Frontal cortex (tissue), 4 donors: ENCODE measurements at places on chromosomes 6 and 20. TPM values are rescaled to one million over a fixed set of nuclear protein-coding genes. Genes with fewer than 3 reads are reported as not detected.

Gene CGAS
- total RNA-seq, result 1.2 TPM

Gene SAMD5
- 11.8 TPM for total RNA-seq

Gene RTF2
- 48.9 TPM for total RNA-seq

Gene HUS1B
- 0.82 TPM for total RNA-seq

Gene MYLK4
- 0.41 TPM for total RNA-seq

Gene PRICKLE4
- 0.41 TPM for total RNA-seq

Gene PRSS16
- 0.41 TPM for total RNA-seq

Gene OPRL1
- total RNA-seq, result 13.5 TPM

GRCh38 chr20:11431621-11432020, 486.1 kb upstream of the BTBD3 start:
- DNase-seq, result no peak

DNA sequence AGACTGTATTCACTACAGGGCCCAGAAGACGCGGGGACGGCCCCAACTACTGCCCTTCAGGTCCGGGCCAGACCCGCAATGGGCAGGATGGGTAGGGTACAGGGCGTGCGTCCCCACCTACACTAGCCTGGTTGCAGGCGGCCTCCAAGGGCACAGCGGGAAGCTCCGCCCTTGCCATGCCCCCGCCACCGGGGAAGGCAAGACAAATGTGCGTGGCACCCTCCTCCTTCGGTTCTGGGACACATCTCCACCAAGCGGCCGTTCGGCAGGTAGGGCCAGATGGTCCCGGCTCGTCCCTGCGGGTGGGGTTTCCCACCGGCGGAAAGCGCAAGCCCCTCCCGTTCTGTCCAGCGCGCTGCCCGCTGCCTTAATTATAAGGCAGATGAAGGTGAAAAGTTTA, 5.6 kb downstream of the NXT1 start:
- no peak for DNase-seq

DNA sequence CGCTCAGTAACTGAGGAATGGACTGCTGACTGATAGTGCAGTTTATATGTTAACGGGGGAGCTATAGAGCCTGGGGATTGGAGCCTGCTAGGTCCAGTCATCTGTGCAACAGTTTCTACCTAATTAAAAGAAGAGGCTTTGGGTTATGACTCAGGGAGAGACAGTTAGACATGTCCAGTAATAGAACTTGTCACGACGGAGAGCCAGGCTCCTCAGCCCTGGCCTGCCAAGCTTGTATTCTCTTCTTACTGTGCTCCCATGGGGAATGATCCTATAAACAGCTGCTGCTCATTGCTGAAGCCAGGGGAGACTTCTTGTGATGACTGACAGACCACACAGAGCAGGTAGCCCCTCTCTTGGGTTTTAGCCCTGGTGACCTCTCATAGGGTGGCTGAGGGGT, 69.3 kb downstream of the SYNJ2 start:
- no peak for DNase-seq

GRCh38 chr6:151216804-151217203, 23.0 kb upstream of the AKAP12 start:
- no peak for DNase-seq

DNA sequence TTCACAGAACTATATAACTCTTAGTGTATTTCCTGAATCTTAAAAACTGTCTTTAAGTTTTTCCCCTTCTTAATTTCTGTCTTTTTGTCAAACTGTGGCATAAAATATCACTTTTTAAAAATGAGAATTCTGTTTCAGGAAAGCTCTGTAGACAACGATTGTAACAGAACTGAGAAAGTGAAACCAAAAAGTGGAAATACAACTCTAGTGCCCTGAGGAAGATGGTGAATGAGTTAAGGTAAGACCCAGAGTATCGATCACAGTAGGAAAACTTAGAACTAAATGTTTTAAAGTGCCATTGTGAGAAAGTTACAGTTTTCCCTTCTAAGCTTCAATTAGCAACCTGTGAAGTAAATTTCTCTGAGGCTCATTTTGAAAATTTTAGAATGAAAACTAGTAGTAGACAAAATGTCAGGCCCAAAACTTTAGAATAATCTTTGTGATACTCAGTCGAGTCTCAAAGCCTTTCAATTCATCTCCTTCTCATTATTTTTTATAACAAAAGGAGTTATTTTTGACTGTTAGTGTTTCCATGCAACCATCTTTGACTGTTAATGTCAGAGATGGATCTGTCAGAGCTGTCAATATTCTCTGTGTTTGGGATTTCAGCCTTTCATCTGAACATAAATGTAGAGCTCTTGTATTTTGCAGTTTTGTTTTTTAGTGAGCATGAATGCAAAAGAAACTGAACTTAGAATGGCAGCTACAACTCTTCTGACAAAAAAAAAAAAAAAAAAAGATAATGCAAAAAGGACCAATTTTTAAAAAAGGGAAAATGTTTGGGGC, 19.0 kb upstream of the TRDN start:
- no peak for DNase-seq

DNA sequence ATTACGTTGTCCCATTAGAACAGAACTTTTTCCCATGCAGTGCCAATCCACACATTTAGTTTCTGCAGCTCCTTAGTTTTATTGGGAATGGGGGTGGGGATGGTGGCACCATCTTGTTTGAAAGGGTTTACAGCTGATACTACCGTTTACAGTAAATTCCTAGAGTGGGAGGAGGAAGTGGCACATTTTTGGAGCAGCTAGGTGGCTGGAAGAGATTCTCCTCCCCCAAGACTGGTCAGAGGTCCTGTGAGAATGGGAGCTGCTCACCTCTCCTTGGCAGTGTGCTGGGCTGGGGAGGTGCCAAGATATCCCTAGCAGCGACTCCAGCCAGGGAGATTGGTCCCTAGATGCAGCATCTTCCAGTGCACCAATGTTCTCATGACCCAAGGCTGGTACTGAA, 12.4 kb upstream of the CCN6 start:
- DNase-seq, result no peak

DNA sequence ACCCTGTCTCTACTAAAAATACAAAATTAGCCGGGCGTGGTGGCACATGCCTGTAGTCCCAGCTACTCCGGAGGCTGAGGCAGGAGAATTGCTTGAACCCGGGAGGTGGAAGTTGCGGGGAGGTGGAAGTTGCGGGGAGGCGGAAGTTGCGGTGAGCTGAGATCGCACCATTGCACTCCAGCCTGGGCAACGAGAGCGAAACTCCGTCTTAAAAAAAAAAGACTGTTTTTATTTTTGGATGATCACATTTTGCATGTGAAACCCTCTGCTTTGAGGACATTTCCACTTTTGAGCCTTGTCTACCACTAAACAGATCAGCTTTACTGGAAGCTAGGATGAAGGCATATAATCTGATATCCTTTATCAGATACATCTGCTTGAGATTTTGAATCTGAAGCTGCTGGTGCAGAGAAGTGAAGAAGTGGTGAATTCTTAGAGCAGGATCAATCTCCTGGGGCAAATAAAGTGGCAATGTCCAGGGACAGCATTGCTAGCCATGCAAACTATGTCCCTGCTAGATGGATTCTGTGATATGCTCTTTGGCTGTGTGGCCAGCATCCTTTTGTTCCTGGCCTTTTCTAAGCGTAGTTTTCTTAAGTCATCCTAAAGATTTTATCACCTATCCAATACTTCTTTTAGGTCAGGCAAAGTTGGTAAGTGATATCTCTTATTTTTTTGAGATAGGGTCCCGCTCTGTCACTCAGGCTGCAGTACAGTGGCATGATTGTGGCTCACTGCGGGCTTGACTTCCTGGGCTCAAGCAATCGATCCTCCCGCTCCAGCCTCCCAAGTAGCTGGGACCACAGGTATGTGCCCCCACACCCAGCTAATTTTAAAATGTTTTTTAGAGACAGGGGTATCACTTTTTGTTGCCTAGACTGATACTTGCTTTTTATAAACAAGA, 23.3 kb downstream of the RBL1 start:
- no peak for DNase-seq

DNA sequence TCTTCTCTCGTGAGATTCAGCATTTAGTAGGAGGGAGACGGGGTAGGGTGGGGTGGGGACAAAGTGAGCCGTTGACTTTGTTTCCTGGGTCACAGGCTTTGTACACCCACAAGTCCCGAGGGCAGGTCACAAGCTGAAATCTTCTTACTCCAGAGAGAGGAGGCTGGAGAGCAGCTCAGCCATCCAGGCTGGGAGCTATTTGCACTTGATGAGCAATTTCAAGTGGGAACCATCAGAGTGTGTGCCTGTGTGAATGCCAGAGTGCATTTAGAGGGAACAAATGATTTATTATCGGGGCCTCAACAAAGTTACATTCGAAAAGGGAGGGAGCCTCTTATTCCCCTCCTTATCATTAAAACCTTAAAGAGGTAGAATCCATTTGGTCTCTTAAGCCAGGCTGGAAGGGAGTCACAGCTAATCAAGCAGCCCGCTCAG, 155.7 kb upstream of the JARID2 start:
- no peak for DNase-seq

- no peak for DNase-seq
Observed at GRCh38 chr6:34658605-34659265, 37.8 kb downstream of the ILRUN start.

- no peak for DNase-seq
Observed at GRCh38 chr6:169650959-169651292, 50.9 kb downstream of the WDR27 start.

DNA sequence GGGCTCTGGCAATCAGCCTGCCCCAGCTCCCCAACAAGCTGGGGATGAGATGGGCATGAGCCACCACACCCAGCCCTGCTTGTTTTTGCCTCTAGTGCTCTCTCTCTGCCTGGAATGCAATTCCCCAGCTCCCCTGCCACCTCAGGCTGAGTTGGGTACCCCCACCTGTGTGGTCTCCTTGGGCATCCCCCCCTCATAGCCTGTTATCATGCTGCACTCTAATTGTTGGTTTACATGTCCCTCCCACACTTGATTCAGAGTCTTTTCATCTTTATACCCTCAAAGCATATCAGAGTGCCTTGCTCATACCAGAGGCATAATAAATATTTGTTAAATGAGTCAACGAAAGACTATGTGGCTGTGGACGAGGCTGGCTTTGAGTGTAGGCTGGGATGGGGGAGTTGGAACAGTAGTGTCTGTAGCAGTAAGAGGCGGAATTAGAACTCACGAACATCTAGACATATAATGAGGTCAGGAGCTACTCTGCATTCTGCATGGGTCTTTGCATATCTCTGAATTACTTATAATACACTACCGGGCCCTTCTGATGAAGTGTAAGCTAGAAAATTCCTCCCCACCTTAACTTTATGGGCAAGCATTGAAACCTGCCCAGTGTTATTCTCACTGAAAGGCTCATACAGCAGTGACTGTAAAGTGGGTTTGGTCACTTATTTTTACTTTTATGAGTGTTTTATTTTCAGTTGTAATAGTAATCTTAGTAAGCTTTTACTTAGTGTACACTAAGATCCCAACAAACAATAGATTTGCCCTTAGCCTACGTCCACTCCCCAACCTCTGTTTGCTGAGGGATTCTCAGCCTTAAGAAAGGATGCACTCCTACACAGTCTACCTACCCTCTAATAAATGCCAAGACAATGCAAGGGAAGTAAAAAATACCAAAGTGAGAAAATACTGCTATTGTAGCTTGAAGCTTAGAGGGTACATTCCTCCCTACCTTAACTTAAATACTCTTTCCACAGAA, 58.7 kb downstream of the EDN1 start:
- no peak for DNase-seq

DNA sequence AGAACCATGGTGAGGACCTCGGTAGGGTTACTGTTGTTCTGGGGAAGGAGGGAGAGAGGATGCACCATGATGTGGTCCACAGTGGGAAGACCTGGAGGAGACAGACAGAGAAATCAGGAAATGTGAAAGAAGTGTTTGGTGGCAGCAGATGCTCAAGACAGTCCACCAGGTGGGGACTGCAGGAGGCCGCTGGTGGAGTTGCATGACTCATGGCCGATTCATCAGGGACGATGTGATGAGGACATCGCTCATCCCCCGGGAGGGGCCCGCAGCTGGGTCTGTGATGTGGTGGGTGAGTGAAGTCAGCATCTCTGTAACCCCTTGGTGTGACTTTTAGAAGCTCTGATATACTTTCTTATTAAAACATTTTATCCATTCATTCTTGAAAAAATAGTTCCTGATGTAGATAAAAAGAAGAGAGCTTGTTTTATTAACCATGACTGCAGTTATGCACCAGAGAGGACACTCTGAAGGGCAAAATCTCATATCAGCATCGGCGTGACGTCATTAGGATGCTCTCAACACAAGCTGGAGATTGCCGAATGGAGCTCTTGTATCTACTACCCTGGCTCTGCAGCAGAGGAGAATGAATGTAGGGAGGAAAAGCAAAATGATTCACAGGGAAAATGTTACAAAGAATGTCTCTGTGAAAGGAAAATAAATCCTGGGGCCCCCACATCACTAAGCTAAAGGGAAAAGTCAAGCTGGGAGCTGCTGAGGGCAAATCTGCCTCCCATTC, 71.2 kb downstream of the RAMACL start:
- peak; percentile 74 for DNase-seq

DNA sequence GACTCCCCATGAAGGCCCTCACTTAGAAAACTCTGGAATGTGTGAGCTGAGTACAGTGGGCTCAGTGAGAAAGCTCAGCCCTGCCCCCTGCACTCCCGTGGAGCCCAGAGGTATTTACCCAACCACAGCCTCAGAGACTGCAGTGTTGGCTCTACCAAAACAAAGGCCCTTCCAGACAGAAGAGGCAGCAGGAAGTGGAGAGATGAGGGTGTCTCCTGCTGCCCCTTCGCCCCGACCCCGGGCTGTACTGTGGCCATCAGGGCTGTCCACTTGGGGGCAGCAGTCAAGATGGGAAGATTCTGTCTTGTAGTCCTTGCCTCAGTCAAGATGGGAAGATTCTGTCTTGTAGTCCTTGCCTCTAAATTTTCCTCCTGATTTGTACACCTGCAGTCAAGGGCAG, 341.3 kb downstream of the TAF4 start:
- DNase-seq, result no peak

- DNase-seq, result no peak
Observed at GRCh38 chr20:45974896-45975565, 3.0 kb upstream of the ZNF335 start.

- no peak for DNase-seq
Observed at GRCh38 chr6:23349521-23350147, 776.4 kb upstream of the NRSN1 start.

GRCh38 chr20:10856237-10857015, 182.6 kb upstream of the JAG1 start:
- no peak for DNase-seq

DNA sequence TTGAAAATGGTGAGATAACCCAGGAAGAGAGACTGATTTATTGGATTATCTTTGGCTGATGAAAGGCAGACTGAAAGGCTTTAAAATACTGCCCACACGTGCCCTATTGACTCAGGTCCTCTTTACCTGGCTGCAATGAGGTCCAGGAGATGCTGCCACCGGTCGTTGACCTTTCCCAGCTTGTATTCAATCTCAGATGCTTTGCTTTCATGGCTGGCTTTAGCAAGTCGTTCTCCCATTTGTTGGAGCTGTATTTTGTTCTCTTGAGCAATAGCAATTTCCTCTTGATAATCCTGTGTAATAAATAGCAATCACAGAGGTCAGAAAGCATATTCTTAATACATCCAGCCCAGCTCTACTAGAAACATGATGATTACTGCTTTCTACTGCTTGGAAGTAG, 368.8 kb downstream of the ESR1 start:
- no peak for DNase-seq
